GM12892 (cell line): ENCODE measurements at places on chromosomes 1 and 21.

DNA sequence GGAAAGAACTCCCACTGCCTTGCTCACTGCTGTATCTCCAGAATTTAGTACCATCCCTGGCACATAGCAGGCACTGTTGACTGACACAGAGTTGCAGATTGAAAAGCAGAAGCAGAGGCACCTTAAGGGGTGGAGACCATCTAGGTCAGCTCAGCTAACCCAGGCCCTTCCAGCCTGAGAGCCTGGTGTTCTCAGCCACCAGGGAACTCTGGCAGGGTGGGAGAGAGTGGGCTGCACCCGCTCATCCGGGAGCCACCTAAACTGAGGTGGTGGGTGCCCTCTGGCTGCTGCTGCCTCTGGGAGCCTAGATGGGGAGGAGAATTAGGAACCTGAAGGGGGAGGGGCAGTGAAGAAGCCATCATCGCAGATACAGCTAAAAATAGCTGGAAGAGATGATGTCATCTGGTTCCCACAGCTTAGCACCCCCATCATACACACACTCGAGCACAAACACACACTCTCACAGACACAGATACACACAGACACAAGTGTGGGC lies 1.5 kb upstream of the TSPAN1 start:
- DNase-seq = no peak

DNA sequence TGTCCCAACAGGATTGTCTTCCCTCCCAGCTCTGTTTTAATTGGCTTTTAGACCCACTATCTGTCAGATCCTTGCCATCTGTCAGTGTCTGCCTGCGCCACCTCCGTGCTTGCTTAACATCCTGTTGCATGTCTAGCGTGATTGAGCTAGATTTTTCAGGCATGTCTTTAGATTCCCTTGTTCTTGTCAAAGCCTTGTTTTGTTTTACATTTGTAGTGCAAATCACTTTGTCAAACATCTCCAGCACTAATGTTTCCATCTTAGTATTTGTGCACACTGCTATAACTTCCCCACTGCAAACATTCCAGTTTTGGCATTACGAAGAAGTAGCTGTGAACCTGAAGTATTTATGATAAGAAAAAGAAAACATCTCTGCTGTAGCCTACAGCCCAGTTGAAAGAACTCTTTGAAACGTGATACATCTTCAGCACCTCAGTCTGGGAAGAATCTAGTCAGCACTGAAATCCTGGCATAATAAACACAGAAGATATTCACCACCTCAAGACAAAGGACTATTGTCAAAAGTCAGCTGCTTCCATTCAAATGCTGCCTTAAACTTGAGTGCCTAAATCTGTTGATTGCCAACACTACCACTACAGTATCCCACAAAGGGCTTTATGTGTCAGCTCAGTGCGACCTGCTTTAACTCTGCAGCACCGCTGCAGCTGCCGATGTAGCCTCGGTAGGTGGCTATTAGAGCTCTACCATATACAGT lies 105.0 kb downstream of the FNBP1L start:
- DNase-seq = no peak

- no peak for DNase-seq
These were observed 182.7 kb downstream of the KCNH1 start for GRCh38 chr1:210951279-210951678.

DNA sequence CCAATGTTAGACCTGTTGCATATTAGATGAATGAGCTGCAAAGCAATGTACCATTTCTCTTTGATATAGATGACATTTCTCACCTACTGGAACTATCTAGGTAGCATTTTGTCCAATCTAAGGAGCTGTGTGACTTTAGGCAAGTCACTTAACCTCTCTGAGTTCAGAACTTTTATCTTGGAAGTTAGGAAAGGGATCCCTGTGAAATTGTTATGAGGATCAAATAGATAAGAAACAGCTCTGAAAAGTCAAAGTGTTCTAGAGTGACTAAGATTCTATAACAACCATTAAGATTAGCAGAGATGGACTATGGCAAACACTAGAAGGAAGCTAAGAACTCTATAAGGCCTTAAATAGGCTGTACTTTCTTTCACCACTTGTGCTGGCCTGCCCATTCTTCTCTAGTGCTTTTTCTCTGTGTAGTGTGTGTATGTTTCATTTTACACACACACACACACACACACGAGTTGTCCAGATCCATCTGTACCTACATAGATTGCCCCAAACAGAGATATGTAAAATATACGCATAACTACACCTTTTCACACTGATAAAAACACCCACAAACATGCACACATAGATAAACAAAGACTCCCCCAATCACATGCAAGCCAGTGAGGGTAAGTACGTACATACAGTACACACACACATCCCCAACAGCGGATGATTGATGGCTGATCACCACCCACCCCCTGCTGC lies 19.4 kb upstream of the LRRN2 start:
- no peak for DNase-seq

DNA sequence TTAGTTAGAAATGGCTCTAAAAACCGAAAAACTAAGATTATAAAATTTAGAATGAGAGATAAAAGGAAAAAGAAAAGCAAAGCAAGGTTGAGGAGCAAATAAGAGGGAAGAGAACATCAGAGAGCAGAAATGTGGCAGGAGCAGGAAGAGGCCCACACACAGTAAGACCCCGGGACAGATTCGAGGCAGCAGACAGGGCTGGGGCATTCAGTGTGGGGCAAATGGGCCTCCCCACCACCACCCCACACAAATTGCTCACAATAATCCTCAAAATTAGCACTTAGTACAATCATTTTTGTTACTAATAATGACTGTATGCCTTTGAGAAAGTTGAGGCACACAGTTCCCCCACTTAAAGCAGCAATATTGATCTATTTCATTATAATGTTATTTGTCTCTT lies 17.1 kb upstream of the SLC44A3 start:
- no peak for DNase-seq

- DNase-seq = no peak
These were observed 48.4 kb downstream of the TRMT1L start for GRCh38 chr1:185108321-185108720.

GRCh38 chr1:95097426-95097825 lies 19.7 kb upstream of the TLCD4 start:
- no peak for DNase-seq

DNA sequence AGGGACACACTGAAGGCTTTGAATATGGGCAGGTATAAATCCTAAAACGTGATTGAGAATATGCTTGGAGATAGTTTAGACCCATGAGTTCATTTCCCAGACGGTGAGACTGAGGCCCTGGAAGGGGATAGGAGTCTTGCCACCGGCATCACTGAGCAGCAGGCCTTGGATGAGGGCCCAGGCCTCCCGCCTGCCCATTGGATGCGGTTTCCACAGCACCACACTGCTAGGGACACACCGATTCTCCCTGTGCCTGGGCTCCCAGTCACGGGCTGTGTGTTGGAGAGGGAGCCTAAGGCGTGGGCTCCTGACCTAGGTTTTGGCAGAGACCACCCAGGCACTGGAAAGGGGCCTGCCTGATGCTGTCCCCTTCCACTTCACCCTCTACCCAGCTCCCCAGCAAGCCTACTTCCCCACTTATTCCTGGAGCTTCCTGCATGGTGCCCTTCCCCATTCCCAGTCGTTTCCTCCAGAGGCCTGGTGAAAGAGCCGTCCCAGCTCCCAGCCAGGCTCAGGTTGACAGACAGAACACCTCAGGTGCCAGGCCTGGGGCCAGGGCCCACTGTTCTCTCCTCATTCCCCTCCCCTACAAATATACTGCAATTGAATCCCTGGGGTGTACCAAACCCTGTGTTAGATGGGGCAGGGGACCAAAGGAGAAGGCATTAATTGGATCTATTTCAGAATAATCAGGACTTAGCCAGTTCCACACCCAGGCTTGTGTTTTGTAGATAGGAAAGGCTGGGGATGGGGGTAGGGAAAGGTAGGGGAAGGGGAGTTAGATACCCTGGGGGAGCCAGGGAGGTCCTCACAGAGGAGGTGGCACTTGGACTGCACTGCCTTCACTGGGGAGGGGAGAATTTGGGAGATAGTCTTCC lies 3.4 kb downstream of the FOXO6 start:
- peak; percentile 5 for DNase-seq

- no peak for DNase-seq
These were observed 56.8 kb upstream of the PDE9A start for GRCh38 chr21:42596657-42597056.

GRCh38 chr1:2528966-2529783 lies 888 bp downstream of the HES5 start:
- DNase-seq = no peak

DNA sequence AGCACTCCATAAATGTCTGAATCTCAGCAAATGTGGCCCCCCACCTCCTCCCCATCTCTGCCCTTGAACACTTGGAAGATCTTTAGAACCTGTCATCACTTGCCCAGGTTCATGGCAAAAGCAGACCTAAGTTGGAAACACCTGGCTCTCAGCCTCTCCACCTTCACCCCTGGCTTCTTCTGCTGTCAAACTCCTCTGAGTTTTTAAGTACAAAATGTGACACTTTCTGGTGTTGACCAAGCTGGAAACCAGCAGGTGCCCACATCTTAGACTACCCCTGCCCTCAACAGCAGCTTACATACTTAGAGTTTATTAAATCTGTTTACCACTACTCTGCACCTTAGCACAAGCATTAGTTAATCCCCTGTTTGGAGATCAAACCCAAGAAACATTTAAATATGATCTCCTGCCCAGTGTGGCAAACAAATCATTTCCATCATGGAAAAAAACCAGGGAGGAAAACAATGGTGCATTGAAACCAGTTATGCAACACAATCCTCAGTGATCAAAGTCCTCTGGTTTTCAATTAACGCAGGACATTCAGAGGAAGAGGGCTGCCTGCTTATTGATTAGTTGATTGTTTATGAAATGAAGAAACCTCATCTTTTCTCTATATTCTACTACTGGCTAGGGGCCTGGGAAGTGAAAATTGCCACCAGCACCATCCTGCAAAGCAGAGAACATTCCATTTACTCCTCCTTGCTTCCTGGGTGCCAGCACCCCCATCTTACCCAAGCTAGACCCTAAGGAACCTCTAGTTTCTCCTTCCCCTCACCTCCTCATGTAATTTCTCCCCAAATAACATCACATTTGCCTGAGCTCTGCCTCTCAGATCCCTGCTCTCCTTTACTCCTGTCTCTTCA lies 139.4 kb upstream of the RAB4A start:
- DNase-seq = no peak

GRCh38 chr1:116940814-116941599 lies 31.3 kb downstream of the PTGFRN start:
- DNase-seq = no peak

DNA sequence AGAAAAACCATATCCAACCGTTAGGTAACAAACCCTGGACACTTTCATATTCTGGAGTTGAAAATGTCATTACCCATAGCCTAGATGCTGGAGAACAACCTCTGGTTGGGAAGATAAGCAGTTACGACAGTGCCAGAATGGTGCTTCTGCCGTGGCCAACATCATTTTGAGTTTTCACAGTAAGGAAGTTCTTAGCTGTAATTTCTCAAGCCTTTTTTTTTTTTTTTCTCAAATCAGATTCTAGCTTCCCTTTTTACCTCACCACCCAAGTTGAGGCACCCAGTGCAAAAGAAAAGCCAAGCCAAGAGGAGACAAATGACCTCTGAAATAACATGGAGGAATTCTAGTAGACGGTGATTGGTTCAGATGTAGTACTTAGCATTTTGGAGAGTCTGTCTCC lies 21.8 kb downstream of the PPT1 start:
- DNase-seq = no peak

- no peak for DNase-seq
These were observed 12.0 kb downstream of the SLAMF8 start for GRCh38 chr1:159838715-159839114.

- no peak for DNase-seq
These were observed 48.1 kb downstream of the USP1 start for GRCh38 chr1:62484824-62485468.

DNA sequence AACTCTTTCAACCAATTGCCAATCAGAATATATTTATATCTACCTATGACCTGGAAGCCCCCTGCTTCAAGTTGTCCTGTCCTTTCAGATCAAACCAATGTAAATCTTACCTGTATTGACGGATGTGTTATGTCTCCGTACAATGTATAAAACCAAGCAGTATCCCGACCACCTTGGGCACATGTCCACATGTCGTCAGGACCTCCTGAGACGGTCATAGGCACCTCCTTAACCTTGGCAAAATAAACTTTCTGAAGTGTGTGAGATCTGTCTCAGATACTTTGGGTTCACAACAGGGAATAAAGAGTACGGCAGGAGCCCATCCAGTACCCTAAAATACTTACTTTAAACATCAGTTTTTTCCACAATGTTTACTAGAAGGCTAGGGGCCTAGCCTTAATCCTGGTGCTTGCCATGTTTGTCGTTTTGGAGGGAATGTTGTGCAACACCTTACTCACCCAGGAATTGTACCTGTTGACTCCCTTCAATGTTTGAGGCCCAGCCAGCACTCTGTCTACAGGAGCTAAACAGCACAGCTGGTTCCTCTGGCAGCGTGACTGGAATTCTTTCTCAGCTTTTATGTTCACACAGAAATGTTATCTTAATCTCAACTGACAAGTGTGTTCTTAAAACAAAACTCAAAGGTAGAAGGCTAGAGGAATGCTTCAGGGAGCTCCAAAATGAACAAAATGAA lies 90.8 kb upstream of the USP25 start:
- DNase-seq = no peak

DNA sequence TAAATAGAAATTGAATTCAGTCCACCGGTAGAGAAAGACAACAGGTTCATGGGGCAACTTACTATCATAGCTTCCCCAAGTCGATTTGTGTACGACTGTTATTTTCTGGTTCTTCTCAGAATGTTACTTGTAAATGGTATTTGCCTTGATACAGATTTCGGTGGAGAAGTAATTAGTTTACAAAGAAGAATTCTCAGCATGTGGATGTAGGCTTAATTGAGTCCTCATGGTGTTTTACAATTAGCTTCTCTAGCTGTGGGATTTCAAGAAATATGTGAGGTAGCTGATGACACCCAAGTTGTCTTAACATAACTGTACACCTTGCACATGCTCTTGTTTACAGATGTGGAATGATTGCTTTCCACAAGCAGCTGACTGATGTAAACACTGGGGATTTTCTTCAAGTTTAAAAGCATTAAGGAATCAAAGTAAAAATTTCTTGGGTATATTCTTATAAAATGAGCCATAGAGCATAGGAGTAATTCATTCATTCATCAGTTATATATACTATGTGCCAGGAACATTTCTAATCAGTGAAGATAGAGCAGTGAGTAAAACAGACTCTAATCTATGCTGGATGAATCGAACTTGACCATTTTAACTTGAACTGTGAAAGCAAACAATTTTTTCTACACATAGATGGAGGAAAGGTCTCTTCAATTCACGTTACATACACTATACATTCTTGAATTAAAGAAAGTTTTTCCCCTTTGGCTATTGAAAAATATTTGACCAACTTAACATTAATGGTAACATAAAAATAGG lies 1.4 kb downstream of the MACO1 start:
- DNase-seq = no peak

DNA sequence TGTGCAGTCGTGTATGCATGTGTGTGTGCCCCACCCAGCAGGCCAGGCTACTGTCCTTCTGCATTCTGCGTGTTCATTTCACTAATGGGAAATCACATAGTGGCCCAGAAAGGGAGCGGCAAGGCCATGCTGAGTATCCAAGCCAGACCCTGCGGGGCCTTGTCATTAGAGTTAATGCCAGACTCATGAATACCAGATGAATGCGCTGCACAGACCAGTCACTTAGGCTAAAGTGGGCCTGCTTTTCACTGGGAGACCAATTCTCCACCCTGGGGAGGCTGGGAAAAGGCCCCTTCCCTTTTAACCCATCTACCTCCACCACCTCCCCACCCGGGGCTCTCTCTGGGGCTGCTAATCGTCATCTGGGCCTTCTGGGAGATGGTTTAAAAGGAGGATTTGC lies 17.0 kb upstream of the GRIK3 start:
- no peak for DNase-seq

- peak; percentile 31 for DNase-seq
These were observed 24.1 kb downstream of the METTL13 start for GRCh38 chr1:171805395-171806115.

- DNase-seq = no peak
These were observed 16.7 kb downstream of the PYCR2 start for GRCh38 chr1:225907341-225907740.
